C1 segment of cervical spinal cord (tissue), 14 donors: ENCODE measurements at places on chromosomes 5 and 9.

DNA sequence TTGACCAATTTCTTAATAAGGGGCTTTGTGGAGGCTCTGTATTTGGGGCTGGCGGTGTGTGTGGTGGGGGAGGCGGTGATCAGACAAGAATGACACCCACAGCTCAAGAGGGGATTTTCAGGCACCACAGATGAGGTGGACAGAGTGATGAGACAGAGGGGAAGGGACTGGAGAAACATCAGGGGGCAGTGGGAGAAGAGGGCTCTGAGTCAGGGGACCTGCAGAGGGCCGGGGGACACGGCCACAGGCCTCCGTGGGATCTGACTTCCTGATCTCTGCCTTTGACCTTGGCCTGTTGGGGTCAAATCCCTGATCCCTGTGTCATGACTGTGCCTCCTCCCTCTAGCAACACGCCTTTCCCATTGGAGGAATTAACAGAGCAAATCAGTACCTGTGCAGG lies 197.7 kb downstream of the C9orf50 start:
- DNase-seq: no peak

GRCh38 chr9:107624234-107624948 lies 134.8 kb upstream of the KLF4 start:
- no peak for DNase-seq

GRCh38 chr5:160835818-160836528 lies 16.0 kb downstream of the ATP10B start:
- DNase-seq: no peak

DNA sequence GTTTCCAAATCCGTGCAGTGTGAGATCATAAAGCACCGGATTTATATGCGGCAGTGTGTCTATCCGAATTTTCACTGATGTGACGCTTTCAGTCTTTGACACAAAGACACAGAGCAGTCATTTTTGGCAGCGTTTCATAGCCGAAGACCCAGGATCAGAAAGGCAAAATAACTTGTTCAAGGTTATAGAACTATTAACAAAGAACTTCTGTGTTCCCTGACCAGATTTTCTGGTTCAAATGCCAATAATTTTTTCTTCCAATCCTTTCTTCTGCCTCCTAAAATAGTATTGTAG lies 1.1 kb upstream of the MARCHF11 start:
- no peak for DNase-seq

DNA sequence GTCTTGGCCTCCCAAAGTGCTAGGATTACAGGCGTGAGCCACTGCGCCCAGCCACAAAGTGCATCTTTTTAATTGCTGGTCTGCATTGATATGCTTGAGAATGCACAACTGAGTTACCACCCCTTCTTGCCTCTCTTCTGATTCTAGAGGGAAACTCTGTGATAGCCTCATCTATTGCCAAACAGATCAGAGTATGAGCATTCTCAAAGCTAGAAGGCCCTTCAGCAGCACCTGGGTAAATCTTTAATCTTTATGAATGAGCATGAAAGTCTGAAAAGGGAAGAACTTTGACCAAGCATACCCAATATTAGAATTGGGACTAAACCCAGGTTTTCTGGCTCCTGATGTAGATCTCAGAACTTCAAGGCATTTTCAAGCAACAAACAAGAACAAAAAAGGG lies 298.3 kb upstream of the TNC start:
- no peak for DNase-seq

GRCh38 chr9:38332625-38333024 lies 59.9 kb upstream of the ALDH1B1 start:
- no peak for DNase-seq

DNA sequence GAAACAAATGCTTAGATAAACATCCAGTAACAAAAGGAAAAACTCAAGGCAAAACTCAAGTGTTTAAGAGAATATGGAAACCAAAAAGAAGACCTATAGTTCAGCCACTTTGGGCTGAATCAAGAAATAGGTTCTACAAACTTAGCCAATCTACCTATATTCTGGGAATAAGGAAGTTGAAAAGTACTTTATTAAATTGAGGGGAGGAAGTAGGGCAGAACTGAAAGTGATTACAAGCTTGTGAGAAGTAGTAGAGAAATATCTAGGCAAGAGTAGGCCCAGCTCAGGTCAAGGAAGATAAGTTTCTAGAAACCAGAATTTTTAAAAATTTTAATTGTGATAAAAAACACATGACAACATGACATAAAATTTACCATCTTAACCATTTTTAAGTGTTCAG lies 384.8 kb upstream of the PCSK5 start:
- no peak for DNase-seq

- no peak for DNase-seq
These were observed 61.2 kb downstream of the IRX1 start for GRCh38 chr5:3656803-3657202.

DNA sequence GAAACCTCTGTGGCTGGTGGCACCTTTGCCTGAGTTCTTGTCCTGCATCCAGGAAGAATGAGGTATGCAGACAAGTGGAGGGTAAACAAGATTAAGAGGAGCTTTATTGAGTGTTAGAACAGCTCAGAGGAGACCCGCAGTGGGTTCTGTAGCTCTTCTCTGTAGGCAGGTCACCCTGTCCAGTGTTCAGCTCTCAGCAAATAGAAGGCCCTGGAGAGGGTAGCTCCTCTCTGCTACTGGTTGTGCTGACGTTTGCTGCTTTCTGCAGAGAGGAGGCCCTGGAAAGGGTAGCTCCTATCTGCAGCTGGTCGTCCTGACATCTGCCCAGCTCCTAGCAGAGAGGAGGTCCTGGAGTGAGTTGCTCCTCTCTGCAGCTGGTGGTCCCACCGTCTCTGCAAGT lies 96.8 kb upstream of the CCDC112 start:
- no peak for DNase-seq

GRCh38 chr9:87889882-87890252 lies 7.2 kb downstream of the SPATA31E1 start:
- DNase-seq: no peak

GRCh38 chr9:107755246-107755645 lies 265.7 kb upstream of the KLF4 start:
- DNase-seq: no peak

- no peak for DNase-seq
These were observed 20.7 kb upstream of the STX17 start for GRCh38 chr9:99885747-99886146.

- DNase-seq: no peak
These were observed 877.7 kb downstream of the TLE1 start for GRCh38 chr9:80811656-80812055.

DNA sequence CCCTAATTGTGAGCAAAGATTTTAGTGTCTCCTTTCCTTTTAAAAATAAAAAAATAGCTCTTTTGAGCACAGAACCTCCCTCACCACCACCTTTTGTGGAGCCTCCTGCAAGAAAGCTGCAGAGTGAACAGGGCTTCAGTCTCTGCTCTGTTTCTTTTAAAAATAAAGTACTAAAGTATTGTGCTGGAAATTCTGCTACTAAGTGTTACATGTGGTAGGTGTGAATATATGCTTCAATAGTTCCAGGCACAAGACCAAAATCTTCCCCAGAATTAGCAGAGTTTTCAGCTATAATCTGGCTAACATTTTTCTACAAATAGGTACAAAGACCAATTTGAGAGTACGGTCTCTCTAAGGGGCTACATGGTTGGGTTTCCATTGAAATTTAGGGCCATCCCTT lies 40.3 kb upstream of the NFIB start:
- no peak for DNase-seq

GRCh38 chr9:114666401-114666800 lies 8.8 kb upstream of the TEX53 start:
- no peak for DNase-seq

DNA sequence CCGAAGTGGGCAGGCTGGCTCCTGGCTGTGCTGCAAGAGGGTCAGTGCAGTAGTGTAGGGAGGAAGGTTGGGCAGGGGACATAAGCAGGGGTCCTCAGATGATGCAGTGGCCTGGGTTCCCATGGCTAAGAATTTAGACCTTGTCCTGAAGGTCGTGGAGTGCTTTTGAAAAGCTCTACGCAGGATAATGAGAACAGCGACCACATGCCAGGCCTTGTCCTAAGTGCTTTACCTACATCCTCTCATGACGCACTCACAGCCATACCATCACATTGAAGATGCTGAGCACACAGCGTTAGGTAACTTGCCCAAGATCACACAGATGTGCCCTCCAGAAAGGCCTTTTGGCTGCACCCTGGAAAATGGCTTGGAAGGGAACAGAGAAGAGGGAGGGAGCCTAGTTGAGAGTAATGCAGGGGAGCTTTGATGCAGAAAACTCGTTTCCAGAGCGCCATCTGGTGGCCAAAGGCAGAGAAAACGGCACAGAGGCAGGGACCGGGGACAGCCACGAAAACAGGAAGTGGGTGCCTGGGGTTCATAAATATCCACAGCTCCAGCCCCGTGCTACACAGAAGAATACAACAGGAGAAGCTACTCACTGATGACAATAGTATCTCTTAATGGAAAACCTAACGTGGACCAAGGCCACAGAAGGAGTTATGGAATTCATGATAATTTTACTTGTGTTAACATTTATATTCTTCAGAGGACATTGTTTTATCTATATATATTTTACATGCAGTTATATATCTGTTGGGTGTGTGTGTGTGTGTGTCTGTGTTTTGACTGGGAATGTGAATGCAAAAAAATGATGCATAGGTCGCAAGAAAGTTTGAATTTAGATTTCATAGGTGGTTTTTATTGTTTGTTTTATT lies 2.7 kb upstream of the PCDH12 start:
- peak; percentile 75 for DNase-seq

DNA sequence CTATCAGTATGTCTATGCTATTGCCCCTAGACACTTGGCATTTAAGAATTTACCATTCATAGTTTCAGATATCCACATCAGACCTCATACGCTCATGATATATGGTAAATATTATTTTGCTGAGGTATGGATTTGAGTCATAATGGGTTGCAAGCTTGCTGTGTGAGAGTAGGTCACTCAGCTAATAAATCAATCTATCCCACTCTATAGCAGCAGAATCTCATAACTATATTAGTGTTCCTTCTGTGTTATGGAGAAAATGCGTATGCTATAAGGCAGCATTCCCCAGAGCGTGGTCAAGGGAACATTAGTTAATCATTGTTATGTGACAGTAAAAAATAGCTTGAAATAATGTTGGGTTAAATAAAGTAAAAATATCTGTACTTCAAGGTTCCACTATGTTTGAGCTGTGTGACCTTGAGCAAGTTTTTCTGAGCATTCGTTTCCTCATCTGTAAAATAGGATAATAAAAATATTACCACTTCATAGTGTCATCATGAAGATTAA lies 7.7 kb downstream of the TRIM32 start:
- no peak for DNase-seq

DNA sequence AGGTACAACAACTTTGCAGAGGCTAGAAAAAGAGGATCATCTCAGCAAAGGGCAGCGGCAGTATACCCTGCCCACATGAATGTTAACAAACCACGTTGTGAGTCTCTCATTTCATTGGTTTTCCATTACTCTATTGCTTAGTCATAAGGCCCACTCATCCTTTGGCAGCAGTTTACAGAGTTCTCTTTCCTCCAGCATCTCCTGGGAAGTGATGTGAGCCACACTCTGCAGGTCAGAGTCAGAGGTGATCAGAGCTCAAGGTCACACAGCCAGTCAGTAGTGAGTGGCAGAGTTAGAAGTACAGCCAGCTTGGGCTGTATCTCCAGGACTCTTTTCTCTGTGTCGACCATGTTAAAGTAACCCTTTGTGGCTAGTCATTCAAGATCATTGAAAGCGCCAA lies 599.6 kb upstream of the GRAMD2B start:
- DNase-seq: no peak

GRCh38 chr9:88092797-88093331 lies 45.4 kb downstream of the SPATA31C2 start:
- peak; percentile 14 for DNase-seq

GRCh38 chr5:91257301-91257700 lies 125.8 kb downstream of the ARRDC3 start:
- no peak for DNase-seq

GRCh38 chr5:155091768-155092717 lies 78.5 kb downstream of the KIF4B start:
- DNase-seq: no peak

DNA sequence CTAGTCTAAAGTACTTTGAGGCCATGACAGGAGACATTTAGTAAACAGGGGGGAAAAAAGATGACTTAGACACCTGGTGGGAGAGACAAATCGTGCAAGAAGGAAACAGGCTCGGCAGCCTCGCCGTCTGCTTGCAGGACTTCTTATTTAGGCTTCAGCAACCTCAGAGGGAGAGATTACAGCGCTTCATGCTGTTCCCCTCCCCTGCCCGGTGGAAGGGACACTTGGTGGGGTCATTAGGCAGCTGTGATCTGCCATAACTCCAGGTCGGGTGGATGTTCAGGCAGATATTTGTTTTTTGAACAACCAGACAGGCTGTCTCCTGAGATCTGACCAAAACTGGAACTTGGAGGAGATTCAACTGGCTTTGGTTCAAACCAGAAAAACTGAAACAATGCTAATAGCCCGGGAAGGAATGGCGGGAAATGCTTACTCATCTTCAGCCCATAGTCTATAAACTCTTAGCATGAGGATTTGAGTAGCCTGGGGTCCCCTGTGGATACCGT lies 38.1 kb upstream of the CD180 start:
- DNase-seq: peak; percentile 18

DNA sequence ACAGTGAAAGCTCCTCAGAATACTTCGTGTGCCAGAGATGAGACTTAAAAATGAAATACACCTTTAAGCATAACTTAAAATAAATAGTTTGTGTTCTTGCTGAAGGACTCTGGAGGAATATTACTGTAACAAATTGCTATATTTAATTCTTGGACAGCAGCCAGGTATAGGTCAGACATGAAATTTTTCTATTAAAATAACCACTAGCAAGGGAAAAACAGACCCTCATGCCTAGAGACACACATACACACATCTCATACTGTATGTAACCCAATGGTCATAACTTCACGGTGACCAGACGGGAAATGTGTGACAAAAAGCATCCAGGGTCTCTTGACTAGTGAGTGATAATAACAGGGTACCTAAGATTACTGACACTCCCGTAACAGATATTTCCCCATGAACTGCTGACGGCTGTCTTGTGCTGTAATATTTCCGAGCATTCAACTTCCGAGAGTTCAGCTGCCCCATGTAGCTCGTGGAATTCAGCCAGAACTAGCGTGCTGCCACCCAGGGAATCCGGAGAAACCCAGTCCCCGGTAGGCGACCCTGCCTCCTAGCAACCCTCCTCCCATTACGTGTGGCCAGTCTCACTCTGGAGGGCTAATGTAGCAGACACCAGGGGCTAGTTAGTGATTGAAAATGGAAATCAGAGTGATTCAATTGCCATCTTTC lies 2295.1 kb upstream of the WWC1 start:
- no peak for DNase-seq

DNA sequence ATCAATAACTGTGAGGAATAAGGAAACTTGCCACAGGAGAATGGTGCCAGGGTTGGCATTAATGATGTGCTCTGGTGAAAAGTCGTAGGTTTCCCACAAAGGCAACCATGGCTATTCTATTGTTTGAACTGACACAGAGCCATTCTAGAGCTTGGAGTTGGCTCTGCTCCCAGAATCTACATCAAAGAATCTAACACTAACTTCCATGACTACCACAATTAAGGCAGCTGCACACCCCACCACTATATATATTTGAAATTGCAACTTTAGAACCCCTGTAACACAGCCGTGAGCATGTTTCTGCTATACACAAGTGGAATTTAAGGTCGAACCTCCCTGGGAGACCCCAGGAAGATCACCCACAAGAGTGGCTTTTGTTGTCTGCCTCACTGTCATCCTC lies 89.7 kb upstream of the CCDC152 start:
- no peak for DNase-seq

- no peak for DNase-seq
These were observed 40.5 kb upstream of the LPCAT1 start for GRCh38 chr5:1564182-1564748.

GRCh38 chr9:89340332-89340731 lies 22.0 kb downstream of the SECISBP2 start:
- DNase-seq: no peak

- no peak for DNase-seq
These were observed 3.3 kb upstream of the SLC2A8 start for GRCh38 chr9:127393645-127394044.
